Suppressor macrophage treated with lipopolysaccharide for 4 hours (primary cell): ENCODE measurements at places on chromosomes 2 and 18.

DNA sequence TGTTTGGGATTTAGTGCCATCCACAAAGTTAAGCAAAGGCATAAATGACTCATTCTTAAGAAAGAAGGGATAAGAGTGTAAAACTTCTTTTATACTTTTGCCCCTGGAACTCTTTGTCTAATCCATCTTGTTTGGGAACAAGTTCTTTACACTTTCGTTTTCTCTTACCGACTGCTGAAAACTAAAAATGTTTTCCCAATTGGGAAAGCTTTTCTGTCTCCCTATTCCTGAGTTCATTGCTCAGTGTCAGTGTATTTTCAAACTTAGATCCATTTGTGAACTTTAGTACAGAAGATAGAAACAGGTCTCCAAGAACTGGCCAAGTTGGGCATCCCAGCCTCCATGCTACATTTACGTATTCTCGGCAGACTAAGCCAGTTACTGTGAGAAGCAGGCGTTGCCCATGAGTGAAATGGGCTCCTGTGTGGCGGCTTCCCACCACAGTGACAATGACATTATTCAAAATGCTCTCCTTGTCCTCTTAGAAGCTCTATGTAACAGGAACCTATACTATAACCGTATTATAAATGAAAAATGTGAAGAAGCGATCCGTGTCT is 51.7 kb downstream of the TGOLN2 start:
- no peak for DNase-seq

- DNase-seq: peak; percentile 39
These were observed 30.9 kb upstream of the SERPINB12 start for GRCh38 chr18:63511285-63511684.

- DNase-seq: peak; percentile 97
These were observed 19.7 kb upstream of the ARHGAP25 start for GRCh38 chr2:68714866-68715265.

DNA sequence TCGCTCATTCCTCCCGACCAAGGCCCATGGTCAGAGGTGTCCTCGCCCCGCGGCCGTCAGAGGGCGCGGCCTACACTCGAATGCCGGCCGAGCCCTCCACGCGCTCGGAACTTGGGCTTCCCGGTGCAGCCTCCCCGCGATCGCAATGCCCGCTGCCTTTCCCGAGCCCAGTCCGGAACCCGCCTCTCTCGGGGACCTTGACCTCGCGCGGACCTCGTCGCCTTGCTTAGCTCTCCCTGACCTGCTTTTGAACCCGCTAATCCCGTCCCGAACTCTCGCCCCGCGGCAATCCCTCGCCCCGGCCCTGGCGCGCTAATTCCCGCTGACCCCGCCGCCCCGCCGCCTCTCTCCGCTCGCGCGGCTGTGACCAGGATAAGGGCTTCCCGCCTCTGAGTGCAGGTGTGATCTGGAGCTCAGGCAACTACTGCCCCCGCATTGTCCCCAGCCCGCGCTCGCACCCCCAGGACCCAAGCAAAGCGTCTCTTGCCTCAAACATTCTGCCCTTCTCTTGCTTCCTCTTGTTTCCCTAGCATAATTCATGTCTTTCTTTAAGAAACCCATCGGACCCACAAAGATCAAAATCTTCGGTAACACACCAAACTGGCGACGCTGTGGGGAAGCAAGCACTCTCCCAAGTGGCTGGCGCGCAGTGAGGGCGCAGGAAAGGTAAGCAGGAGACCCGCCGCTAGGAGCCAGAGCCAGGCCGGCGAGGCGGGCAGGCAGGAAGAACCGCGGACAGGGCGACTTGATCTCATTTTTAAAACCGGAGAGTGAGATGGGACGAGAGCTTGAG is 46.6 kb upstream of the ATP6V1B1 start:
- no peak for DNase-seq

DNA sequence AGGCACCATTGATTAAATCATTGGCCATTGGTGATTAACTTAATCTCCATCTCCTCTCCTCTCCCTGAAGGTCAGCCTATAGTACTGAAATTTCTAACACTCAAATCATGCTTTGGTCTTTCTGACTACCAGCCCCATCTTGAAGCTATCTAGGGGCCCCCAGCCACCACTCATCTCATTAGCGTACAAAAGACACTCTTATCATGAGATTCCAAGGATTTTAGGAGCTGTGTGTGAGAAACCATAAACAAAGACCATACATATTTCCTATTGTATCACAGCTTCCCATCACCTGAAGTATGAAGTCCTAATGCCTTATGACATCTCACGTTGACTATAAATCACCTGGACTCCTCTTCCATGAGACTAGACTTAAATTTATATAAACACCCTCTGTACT is 94.0 kb upstream of the B3GNT2 start:
- no peak for DNase-seq

- DNase-seq: no peak
These were observed 46.9 kb downstream of the NGEF start for GRCh38 chr2:232966122-232966521.

DNA sequence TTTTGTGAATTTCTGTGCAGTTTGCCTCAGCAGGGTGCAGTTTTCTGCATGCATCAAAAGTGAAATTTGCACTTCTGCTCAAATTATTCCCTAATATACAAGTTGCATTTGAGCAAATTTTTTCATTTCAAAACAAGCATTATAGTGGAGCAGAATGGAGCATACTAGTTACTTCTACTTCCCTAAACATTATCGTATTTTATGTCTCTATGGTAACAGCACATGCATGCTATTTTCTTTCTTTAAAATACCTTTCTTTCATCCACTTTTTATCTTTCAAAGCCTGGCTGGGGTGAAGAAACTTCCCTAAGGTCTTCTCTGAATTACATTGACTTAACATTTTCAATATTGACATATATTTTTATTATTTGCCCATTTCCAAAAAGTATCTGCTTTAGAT is 11.2 kb downstream of the RHBDD1 start:
- DNase-seq: no peak

GRCh38 chr2:128742467-128742866 is 423.8 kb upstream of the HS6ST1 start:
- no peak for DNase-seq

- no peak for DNase-seq
These were observed 4.4 kb downstream of the PSD4 start for GRCh38 chr2:113178069-113178746.

- no peak for DNase-seq
These were observed 225.5 kb upstream of the TMEM200C start for GRCh38 chr18:6120820-6121279.

GRCh38 chr2:181892799-181893435 is 1.4 kb downstream of the ITPRID2 start:
- DNase-seq: no peak

DNA sequence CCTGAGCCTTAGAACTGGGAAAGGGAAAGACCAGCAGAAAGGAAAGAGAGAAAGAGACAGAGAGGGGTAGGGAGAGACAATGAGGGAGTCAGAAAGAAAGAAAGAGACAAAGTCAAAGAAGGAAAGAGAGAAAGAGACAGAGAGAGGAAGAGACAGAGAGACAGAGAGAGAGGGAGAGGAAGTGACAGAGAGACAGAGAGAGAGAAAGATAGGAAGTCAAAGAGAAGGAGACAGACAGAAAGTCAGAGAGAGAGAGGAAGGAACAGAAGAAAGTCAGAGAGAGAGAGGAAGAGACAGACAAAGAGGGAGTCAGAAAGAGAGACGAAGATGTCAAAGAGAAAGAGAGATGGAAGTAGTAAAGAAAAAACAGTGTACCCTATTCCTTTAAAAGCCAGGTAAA is 261.8 kb downstream of the WDPCP start:
- no peak for DNase-seq

GRCh38 chr2:227876300-227876801 is 4.9 kb downstream of the DAW1 start:
- DNase-seq: no peak

DNA sequence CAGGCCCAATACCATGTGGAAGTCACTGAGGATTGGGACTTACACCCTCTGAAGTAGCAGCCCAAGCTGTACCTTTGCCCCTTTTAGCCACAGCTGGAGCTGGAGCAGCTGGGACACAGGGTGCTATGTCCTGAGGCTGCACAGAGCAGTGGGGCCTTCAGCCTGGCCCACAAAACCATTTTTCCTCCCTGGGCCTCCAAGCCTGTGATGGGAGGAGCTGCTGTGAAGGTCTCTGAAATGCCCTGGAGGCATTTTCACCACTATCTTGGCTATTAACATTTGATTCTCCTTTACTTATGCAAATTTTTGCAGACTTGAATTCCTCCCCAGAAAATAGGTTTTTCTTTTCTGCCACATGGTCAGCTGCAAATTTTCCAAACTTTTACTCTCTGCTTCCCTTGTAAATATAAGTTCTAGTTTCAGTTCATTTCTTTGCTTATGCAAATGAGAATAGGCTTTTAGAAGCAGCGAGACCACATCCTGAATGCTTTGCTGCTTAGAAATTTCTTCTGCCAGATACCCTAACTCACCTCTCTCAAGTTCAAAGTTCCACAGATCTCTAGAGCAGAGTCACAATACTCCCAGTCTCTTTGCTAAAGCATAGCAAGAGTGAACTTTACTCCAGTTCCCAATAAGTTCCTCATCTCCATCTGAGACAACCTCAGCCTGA is 213.8 kb upstream of the MGAT5 start:
- DNase-seq: no peak

DNA sequence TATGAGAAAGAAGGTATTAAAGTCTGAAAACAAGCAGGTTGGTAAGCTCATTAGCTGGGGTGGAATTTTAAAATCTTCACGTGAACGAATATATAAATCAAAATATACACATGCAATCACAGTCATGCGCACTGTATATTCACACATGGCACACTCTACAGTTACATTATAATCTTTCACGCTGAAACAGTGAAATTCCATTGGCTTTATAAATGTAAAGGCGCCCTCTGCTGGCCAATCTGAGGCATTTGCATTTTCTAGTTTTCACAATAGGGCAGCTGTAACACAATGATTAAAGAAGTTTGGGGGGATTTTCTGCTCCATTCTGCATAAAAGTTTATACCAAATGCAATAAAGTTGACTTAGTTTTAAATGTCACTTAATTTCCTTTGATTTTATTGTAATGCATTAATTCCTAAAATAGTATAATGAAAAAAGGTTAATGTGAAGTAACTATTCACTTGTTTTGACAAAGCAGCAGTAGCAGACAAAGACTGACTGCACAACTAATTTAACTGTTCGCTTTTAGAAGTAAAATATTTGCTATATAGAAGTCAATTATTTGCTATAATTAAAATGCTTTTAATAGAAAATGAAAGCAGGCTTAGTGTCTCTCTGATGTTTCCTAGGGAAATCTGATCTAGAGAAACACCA is 17.2 kb downstream of the IFIH1 start:
- peak; percentile 72 for DNase-seq

GRCh38 chr18:58143386-58143785 is 99.4 kb downstream of the NEDD4L start:
- DNase-seq: no peak

DNA sequence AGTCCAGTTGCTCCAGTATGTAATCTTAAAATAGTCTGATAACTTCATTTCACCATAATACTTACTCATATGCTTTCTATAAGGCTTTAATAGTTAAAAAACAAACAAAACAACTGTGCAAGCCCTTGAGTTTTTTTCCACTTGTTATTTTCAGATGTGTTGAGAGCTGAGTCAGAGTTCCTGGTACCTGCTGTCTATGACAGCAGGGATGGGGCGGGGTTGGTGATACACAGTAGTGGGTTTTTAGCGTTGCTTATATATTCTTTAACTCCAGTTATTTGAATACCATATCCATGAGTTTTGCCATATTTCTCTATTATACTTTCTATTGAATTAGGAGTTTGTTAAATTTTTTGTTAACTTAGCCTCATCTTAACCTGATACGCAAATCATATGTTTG is 5.0 kb downstream of the NAPG start:
- DNase-seq: no peak

- DNase-seq: peak; percentile 58
These were observed 36.0 kb upstream of the ASAP2 start for GRCh38 chr2:9170458-9171130.

- no peak for DNase-seq
These were observed 1.4 kb upstream of the STEAP3 start for GRCh38 chr2:119222213-119222612.

GRCh38 chr2:28620801-28621171 is 124.9 kb downstream of the PLB1 start:
- no peak for DNase-seq

GRCh38 chr2:205424326-205424725 is 258.0 kb upstream of the NRP2 start:
- DNase-seq: no peak

GRCh38 chr2:17646081-17646554 is 105.6 kb downstream of the VSNL1 start:
- peak; percentile 86 for DNase-seq

GRCh38 chr2:69774984-69775982 is 33.3 kb downstream of the ANXA4 start:
- peak; percentile 65 for DNase-seq

DNA sequence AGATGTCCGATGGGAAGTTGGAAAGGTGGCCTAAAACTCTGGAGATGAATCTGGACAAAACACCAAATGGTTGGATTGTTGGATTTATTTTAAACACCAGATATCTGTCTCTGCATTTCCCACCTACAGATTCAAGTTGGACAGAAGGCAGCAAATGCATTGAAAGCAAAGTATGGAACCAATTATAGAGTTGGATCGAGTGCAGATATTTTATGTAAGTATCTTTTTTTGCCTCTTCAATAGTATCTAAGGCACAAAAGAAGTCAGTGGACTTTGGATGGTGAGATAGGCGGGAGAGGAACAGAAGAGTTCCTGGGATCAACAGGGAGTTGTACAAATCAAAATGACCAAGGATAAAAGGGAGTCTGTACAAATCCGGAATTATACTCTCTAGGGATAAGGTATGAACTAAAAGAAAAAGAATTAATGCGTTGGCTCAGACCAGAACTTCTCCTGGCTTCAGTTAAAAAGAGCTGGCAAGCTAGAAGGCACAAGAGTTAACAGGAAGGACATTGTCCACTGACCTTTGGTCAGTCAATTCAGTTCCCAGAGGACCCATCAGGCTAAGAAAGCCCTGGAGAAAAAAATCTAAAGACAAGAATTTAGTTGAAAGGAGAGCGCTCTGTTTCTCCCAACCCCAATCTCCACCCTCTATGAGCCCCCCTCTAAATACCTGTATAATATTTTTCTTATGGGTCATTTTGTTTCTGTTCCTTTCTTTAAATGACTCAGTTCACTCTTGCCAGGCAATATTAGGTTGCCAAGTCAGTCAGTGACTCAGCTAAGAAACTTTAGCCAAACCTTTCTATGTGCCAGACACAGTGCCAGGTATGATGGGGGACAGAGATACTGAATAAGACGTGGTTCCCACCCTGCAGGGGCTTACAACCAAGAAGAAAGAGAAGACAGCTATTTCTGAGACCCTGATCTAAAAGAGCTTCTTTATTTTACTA is 29.1 kb downstream of the CPO start:
- DNase-seq: no peak

- DNase-seq: no peak
These were observed 25.8 kb downstream of the GPR55 start for GRCh38 chr2:230899287-230899686.
